ENCODE measurements at places on chromosomes 11 and 22.
A peak's percentile ranks its signal among the peaks of the same experiment; 100 is the strongest.

DNA sequence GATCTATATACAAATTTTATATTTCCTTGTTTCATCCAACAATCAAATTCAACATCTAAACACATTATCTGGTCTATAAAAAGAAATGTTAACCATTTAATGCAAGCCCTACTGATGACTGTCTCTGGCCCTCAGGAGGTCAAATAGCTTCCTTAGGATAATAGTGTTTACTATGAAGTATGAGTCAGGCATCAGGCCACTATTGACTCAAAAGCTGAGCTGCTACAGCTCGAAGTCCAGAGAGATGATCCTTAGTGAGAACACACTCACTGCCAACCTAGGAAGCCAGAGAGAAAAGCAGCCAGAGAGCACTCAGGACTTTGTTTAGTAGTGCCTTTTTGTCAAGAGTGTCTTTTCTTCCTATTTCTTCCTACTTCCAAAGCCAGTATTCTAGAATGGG, 171.8 kb downstream of the SOX6 start:
- DNase-seq, result peak; percentile 43

GRCh38 chr11:63694596-63694995, 13.3 kb downstream of the RTN3 start:
- no peak for DNase-seq

- no peak for DNase-seq
Measured at GRCh38 chr11:125164091-125164421, 495 bp upstream of the PKNOX2 start.

DNA sequence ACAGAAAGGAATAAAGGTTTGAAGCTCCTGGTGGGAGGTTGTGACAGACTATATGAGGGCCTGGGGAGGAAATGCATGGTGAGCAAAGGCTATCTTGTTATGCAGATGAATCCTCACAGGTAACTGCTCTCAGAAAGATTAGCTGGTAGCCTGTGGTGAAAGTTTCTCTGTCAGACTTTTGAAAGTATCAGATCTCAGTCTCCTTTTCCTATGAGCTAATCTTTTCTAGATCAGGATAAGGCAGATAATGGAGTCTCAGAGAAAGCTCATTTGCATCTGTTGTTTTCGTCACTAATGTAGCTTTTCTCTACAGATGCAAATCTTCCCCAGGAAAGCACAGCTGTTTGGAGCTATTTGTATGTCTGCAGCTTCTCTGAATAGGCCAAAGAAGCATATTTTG, 21.0 kb upstream of the OR6X1 start:
- DNase-seq, result no peak

- no peak for DNase-seq
Measured at GRCh38 chr11:25453471-25453870, 878.5 kb upstream of the ANO3 start.

DNA sequence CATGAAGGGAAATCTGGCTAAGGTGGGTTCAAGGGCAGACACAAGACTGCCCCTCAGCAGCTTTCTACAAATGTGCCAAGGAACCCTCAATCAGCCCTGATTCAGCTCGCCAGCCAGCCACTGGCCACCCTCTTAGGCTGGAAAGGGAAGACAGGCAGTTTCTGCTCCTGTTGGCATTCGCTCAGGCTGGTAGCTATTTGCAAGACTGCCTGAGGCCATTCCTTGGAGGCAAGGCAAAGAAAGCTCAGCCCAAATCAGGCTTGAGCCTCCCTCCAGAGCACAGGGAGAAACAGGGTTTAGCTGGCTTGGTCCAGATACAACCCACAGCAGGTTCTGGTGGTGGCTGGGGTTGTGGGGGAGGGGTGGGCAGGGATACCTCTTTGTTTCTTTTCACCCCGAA, 19.2 kb downstream of the TP53I11 start:
- DNase-seq, result no peak

DNA sequence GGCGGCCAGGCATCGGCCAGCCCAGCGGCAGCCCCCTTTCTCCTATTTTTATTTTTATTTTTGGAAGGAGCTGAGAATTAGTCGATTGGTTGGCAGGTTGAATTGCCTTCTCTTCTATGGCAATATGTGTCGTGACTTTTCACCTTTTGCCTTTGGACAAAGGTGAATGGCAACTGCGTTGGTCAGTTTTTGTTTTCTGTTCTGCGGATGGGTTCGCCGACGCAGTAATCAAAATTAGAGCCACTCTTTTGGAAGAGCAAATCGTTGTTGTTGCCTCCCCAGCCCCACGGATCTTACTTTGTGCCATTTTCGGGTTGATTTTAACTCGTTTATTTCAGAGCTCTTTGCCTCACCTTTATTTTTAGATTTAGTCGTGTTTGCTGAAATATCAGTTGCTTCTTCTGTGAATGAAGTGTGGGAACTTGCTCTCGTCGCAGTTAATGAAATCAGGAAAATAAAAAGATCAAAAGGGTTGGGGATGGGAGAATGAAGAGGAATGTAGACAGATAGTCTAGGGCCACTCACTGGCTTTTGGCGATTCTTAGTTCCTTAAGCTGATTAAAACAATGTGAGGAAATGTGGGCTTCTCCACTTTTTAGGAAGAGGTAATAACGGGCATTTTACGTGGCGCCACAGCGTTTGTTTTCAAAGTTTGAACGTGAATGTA, 1.6 kb downstream of the CECR2 start:
- no peak for DNase-seq

DNA sequence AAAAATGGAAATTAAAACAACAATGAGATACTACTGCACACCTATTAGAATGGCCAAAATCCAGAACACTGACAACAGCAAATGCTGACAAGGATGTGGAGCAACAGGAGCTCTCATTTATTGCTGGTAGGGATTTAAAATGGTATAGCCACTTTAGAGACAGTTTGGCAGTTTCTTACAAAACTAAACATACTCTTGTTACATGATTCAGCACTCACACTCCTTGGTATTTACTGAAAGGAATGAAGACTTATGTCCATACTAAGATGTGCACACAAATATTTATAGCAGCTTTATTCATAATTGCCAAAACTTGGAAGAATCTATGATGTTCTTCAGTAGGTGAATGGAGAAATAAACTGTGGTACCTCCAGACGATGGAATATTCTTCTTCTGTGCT, 40.8 kb downstream of the PGM2L1 start:
- no peak for DNase-seq

GRCh38 chr11:126345283-126345682, 10.2 kb upstream of the ST3GAL4 start:
- no peak for DNase-seq

GRCh38 chr11:23473782-23474181, 613.5 kb upstream of the CCDC179 start:
- no peak for DNase-seq

GRCh38 chr11:116166573-116167465, 606.0 kb downstream of the BUD13 start:
- DNase-seq, result peak; percentile 62

DNA sequence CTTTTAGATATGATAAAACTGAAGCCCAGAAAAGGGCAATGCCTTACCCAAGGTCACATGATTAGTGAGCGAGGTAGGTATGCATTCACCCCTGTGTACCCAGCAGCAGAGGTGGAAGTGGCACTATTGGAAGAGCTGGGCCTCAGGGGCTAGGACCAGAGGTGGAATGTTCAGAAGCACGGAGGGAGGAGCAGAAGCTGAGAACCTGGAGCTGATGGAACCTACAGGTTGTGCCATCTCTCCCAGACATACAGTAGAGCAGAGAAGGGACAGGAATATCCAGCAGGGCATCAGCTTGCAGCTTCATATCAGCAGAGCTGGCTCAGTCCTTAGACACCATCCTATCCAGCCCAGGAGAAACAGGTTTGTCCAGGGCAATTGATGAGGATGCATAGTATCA, 14.6 kb upstream of the FCHSD2 start:
- DNase-seq, result no peak

GRCh38 chr22:20578707-20579106, 71.3 kb downstream of the MED15 start:
- no peak for DNase-seq

GRCh38 chr11:120333801-120334200, 2.4 kb upstream of the ARHGEF12 start:
- DNase-seq, result no peak

DNA sequence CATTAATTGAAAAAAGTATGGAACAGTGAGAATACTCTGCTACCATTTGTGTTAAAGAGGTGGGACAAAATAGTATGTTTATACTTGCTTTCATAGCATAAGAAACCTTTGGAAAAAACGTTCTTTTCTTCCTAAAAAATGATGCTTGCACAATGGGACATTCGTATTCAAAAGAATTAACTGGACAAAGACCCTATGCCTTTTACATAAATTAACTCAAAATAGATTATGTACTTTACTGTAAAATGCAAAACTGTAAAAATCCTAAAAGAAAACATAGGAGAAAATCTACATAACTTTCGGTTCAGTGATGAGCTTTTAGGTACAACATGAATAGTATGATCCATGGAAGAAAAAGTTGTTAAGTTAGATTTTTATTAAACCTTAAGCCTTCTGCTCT, 166.2 kb downstream of the NELL1 start:
- no peak for DNase-seq

DNA sequence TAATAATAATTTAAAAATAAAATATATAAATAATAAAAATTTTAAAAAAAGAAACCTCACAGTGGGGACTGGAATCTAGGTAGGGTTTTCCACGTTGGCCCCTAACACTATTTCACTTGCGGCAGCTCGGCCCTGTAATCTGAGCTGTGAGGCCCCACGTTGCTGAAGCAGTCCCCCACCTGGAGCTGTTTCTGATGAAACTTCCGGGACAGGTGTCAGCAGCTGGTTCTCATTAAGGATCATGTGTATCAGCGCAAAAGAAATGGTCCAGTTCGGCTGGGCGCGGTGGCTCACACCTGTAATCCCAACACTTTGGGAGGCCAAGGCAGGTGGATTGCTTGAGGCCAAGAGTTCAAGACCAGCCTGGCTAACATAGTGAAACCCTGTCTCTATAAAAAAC, 17.3 kb downstream of the RHOD start:
- DNase-seq, result no peak

DNA sequence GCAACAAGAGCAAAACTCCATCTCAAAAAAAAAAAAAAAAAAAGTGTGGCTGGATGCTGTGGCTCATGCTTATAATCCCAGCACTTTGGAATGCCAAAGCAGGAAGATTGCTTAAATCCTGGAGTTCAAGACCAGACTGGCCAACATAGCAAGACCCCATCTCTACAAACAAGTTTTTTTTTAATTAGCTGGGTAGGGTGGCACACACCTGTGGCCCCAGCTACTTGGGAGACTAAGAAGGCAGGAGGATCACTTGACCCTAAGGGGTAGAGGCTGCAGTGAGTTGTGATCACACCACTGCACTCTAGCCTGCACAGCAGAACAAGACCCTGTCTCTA, 19.0 kb upstream of the FEZ1 start:
- no peak for DNase-seq

DNA sequence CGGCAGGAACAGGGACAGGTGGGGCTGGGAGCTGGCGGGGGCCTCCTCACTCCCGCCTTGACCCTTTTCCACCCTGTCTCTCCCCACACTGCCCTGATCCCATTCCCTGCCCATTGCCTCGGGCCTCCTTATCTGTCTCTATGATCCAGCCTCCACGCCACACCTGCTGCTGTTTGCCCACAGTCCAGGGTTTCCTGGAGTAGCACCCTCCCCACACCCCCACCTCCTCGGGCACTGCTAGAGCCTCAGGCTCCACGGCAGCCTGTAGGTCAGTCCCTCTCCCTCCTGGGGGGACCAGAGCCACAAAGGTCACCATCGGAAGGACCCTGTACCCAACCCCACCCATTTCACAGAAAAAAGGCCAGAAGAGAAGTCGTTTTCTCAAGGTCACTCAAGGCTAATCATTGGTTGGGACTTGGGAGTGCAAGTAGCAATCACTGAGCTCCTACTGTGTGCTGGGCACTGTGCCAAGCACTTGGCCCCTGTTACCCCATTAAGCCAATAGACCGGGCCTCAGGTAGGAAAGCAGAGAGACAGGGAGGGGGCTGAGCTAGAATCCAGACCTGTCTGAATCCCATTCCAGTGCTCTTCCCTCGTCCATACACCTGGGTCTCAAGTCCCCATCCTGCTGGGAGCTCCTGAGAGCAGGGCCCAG, 71.8 kb downstream of the PDE2A start:
- no peak for DNase-seq

- DNase-seq, result no peak
Measured at GRCh38 chr11:126683766-126684728, 316.5 kb downstream of the KIRREL3 start.

DNA sequence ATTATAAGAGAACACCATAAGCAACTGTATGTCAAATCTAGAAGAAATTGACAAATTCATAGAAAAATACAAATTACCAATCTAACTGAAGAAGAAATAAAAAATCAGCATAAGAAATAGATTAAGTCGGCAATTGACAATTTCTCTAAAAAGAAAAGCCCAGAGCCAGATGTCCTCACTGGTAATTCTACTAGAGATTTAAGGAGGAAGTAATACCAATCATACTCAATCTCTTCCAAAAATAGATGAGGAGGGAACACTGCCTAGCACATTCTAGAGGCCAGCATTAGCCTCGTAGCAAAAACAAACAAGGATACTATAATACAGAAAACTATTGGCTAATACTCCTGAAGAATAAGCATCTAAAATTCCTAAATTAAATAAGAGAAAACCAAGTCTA, 40.4 kb upstream of the IGLL5 start:
- no peak for DNase-seq

DNA sequence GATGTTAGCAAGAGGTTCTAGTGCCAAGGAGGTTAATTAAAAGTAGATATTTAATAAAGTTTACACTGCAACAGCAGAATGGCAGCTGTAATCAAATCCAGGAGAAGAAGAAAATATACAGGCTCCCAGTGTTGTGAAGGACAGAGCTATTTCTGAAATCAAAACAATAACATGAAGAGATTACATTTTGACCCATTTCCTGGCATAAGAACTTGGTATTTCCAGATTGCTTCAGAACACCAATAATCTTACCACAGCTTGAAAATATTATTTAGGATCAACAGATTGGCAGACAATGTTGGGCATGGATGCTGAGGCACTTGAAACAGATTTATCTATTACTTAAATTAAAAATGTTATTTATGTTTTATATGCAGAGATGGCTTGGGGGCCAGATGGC, 692.5 kb downstream of the KCNA4 start:
- no peak for DNase-seq

- DNase-seq, result no peak
Measured at GRCh38 chr22:48362721-48363404, 1464.8 kb downstream of the BRD1 start.

GRCh38 chr11:65613091-65613928, 711 bp downstream of the MAP3K11 start:
- DNase-seq, result no peak

GRCh38 chr11:96136613-96137298, 206.2 kb downstream of the MAML2 start:
- no peak for DNase-seq

Measured in NCI-H774 (cell line).